Upper lobe of right lung (tissue), 1 donor: ENCODE measurements at places on chromosomes 3 and 15. TPM values are rescaled to one million over a fixed set of nuclear protein-coding genes. Genes with fewer than 3 reads are reported as not detected.

DNA sequence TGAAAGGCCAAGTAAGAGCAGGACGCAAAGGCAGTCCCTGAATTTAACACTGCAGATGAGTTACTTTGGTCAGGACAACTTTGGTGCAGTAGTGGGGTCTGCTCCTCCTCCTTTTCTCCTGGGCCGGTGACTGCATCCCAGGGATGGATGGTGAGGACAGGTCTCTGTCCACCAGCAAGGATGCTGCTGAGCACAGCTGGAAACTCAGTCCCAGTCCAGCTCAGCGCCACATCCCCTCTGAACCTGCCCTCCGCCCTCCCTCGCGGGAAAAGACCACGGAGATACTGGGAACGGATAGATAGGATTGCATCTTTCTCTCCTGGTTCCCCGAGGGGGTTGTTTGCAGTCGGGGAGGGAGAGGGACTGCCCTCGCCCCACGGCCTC is 13.8 kb downstream of the GRAMD2A start:
- DNase-seq, result no peak

DNA sequence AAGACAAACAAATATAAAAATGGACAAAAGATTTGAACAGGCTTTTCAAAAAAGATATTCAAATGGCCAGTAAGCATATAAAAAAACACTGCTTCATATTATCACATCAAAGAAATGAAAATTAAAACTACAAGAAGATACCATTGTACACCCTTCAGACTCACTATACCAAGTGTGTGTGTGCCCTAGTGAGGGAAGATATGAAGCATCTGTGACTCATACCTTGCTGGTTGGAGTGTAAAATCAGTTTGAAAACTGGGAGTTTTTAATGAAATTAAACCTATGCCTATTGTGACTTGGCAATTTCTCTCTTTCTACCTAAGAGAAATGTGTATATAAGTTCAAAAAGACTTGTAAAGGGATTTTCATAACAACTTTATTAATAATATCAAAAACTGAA is 23.5 kb upstream of the SLC15A2 start:
- DNase-seq, result no peak

DNA sequence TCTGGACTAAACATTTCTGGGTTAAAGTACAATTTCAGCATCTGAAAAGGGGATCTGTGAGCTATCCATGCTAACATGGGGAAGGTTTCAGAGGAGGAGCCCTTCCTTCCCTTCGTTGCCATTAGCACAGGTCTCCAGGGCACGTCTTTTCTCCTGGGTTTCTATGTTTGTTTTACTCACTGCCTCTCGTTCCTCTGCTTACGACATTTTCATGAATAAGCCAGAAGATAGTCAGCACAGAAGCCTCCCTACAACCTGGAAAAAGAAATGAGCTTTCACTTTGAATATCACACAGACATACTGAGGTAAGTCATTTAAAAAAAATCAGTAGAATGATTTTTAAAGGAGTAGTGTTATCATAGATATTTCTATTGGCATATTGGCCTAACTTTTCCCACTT is 117.2 kb upstream of the KCNMB2 start:
- DNase-seq, result no peak

GRCh38 chr3:17894434-17895060 is 152.1 kb upstream of the TBC1D5 start:
- no peak for DNase-seq

- no peak for DNase-seq
Measured at GRCh38 chr15:59453474-59454215, 15.7 kb downstream of the FAM81A start.

DNA sequence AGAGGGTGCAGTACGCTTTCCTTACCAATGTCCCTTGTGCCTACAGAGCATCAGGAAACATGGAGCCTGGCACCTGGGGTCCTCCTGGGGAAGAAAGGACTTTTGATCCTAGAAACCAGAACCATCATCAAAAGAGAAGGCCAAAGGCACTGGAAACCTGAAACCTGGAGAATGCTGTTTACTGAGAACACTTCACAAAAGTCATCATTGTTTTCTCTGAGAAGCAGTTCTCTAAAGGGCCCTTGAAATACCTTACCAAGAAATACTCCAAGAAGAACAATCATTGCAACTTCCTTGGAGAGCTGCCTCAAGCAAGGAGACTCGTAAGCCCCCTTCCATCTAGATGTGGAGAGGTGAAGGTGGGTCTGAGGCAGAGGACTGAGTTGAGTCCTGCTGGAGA is 66.0 kb downstream of the TLE3 start:
- DNase-seq, result no peak

DNA sequence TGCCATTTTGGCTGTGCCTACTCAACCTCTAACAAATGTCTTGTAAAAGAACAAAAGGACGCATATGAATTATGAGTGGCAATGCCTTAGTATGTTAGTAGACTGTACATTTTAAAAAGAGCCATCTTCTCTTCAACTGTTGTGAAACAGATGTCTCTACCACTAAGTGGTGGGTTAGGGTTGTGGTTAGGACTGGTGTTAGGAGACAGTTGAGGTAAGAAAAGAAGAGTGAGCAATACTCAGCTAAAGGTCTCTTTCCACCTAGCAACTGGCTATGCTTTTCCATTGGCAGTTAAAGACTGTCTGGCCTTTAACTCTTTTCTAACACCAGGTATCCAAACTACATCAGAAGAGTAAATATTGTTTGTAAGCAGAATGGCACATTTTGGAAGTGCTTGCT is 221.7 kb upstream of the TBC1D5 start:
- no peak for DNase-seq

- DNase-seq, result peak; percentile 87
Measured at GRCh38 chr3:195823999-195824398, 12.3 kb upstream of the MUC4 start.

GRCh38 chr3:12753275-12754028 is 5.6 kb downstream of the TMEM40 start:
- DNase-seq, result no peak

GRCh38 chr3:119659606-119660291 is 640 bp downstream of the POPDC2 start:
- no peak for DNase-seq

GRCh38 chr3:24686808-24687207 is 192.2 kb upstream of the THRB start:
- DNase-seq, result no peak

DNA sequence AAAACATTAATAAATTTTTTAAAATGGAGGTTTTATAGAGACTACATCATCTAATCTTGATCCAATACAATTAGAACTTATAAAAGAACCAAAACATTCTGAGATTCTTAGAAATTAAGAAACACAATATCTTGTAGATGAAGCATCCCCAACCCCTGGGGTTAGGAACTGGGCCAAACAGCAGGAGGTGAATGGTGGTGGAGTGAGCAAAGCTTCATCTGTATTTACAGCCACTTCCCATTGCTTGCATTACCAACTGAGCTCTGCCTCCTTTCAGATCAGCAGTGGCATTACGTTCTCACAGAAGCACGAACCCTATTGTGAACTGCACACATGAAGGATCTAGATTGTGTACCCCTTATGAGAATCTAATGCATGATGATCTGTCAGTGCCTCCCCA is 36.3 kb downstream of the KNL1 start:
- no peak for DNase-seq

DNA sequence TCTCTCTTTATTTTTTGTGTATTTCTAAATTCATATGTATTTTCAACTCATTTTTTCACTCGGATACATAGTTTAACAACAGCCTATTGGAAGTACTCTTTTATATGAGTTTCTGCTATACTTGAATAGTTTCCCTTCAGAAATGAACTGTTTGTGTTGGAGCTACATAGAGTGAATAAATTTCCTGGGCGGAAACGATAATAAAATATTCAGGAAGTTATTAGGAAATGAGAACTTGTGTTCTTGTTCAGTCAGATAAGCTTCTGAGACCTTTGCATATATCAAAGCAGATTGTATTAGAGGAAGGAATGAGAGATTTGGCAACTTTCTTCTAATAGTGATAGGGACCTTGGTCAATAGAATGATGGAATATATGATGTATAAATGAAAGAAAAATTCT is 27.3 kb downstream of the NEO1 start:
- DNase-seq, result no peak

DNA sequence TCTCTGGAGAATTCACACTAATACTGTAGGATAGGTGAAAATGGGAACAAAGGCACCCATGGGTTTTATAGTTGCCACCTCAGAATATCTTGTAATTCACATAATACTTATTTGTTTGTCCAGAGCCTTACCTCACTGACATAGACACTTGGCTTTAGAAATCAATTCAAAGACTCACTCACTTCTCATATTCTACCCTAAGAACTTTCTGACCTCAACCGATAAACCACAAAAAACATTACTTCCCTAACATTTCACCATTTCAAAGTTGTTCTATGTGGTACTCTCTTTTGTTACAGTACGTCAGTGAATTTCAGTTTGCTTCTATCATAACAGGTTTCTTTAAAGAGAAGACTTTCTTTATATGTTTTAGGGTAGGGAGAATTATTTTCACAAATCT is 359.3 kb downstream of the IGSF11 start:
- DNase-seq, result no peak

GRCh38 chr3:10286596-10287295 is 6.0 kb downstream of the GHRL start:
- no peak for DNase-seq

GRCh38 chr15:70617076-70617910 is 146.1 kb downstream of the UACA start:
- no peak for DNase-seq

DNA sequence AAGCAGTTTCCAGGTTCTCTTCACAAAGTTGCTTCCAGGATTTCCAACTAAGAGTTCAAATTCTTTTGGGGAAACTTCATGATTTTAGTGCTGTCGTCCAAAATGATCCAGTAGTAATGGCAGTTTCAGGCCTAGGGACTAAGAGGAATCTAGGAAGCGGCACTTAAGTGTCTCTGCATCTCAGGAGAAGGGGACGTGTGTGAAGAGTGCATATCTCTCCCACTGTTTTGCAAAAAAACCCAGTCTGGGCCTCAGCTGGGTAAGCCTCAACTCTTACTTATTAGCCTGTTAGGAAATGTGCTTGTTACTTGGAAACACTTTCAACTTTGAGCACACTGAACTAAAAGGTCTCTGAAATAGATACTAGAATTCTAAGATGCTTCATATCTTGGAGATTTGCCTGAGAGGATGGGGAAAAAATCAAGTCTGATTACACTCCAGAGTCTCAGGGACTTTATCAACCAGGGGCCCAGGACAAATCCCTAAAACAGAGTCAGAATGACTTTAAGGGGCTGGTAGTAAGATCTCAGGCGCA is 81.8 kb downstream of the WDR76 start:
- DNase-seq, result no peak

GRCh38 chr3:12558706-12559105 is 1.8 kb downstream of the MKRN2 start:
- DNase-seq, result no peak

DNA sequence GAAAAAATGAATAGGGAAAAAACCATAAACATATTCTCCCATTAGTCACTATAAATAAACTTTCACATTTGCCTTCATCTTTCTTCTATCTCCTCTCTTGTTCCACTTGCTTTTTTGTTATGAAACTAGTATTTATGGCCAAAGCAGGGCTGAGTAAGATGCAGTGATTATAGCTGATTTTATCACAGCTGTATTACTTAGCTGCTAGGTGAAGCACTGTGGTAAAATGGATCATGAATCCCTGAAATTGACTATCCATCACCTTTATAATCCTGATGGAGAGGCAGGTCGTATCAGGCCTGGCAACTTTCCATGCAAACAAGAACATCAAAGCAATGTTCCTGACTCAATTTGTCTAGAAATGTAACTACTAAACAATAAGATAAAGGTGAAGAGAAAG is 471.6 kb downstream of the TUSC7 start:
- no peak for DNase-seq

- no peak for DNase-seq
Measured at GRCh38 chr3:96960661-96961330, 146.4 kb downstream of the EPHA6 start.

GRCh38 chr3:4045756-4046155 is 246.5 kb downstream of the LRRN1 start:
- DNase-seq, result no peak

DNA sequence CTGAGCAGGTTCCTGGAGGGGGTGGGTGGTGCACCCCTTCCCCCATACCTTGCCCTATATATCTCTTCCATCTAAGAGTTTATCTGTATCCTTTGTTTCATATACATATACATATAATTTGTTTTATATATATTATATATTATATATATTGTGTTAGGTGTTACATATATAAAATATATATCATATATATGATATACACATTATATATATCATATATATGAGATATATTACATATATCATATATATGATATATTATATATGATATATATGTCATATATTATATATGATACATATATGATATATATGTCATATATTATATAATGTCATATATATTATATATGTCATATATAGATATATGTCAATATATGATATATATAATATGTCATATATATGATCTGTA is 31.1 kb downstream of the EXD1 start:
- no peak for DNase-seq

GRCh38 chr3:135532021-135532420 is 433.5 kb upstream of the PPP2R3A start:
- DNase-seq, result no peak

GRCh38 chr3:127088511-127089351 is 104.2 kb upstream of the PRR23E start:
- DNase-seq, result no peak

GRCh38 chr15:47964229-47964628 is 156.6 kb upstream of the SLC24A5 start:
- DNase-seq, result no peak

DNA sequence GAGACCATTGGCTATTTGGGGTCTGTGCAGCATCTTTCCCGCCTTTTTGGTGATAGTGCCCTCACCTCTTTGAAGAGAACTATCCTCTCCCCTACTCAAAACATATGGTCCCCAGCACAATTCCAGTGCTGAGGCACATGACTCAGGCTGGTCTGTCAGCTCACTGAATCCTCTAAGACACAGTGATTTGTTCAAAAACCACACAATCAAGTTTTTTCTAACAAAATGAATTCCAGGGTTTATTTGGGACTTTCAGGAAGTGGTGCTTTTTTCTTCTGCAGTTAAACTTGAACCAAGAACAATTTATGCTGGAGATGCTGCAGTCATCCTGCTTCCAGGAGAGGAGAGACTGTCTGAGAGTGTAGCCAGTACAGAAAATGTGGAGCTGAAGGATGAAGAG is 142.5 kb upstream of the LMCD1 start:
- DNase-seq, result no peak

DNA sequence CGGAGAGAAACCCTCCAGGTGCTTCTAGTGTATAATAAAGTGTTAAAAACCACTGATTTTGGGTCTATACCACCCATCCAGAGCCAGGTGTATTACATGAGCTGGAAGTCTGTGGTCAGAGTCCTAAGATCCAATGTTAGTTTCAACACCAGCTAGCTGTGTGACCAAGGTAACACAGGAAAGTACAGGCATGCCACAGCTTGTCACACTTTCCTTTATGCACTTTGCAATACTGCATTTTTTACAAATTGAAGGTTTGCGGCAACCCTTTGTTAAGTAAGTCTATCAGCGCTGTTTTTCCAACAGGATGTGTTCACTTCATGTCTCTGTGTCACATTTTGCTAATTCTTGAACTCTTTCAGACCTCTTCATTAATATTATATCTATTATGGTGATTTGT is 201.3 kb upstream of the PRICKLE2 start:
- no peak for DNase-seq

FGF7 gene
- 21.9 TPM for total RNA-seq

ARRDC4 gene
- 31.6 TPM for total RNA-seq

MRPL3 gene
- total RNA-seq, result 48.8 TPM

SAMD7 gene
- total RNA-seq, result not detected

MON1A gene
- total RNA-seq, result 10.2 TPM

TFRC gene
- total RNA-seq, result 248 TPM

POPDC2 gene
- 2.7 TPM for total RNA-seq

AHSG gene
- not detected for total RNA-seq

EFCC1 gene
- total RNA-seq, result 17.2 TPM

EPHB1 gene
- total RNA-seq, result 1.6 TPM

CAPN3 gene
- total RNA-seq, result 45.4 TPM

AADAC gene
- 3.2 TPM for total RNA-seq

ZDHHC19 gene
- total RNA-seq, result not detected

ZNF80 gene
- not detected for total RNA-seq
